ENCODE measurements at places on chromosomes 1 and 21.

- no peak for DNase-seq
These were observed 464.5 kb upstream of the RGS18 start for GRCh38 chr1:191693797-191694196.

DNA sequence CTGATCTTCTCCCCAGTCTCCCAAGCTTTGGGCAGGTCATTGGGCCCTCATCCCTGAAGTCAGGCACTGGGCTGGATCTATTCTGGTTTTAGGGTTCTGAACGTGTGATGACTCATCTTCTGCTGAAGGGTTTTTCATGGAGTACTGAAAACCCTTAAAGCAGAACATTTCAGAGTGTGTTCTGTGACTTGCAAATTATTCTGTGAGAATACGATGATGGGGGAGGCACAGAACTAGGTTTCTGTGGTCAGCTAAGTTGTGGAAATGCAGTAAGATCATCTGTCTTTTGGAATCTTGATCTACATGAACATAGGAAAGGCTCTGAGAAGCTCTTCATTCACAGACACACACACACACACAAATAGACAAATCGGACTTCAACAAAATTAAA lies 46.2 kb downstream of the NAV1 start:
- DNase-seq: no peak

- no peak for DNase-seq
These were observed 73.8 kb downstream of the ERG start for GRCh38 chr21:38424305-38425019.

- peak; percentile 46 for DNase-seq
These were observed at the start of gene TTC34 for GRCh38 chr1:2801535-2802291. Gene TTC34, minus strand, starts transcription at chr1:2801693. Its CDS starts 866 bp downstream, at chr1:2800827.

GRCh38 chr1:15128077-15128476 lies 25.5 kb upstream of the TMEM51 start:
- no peak for DNase-seq

- no peak for DNase-seq
These were observed 87.4 kb downstream of the GREM2 start for GRCh38 chr1:240524356-240525069.

DNA sequence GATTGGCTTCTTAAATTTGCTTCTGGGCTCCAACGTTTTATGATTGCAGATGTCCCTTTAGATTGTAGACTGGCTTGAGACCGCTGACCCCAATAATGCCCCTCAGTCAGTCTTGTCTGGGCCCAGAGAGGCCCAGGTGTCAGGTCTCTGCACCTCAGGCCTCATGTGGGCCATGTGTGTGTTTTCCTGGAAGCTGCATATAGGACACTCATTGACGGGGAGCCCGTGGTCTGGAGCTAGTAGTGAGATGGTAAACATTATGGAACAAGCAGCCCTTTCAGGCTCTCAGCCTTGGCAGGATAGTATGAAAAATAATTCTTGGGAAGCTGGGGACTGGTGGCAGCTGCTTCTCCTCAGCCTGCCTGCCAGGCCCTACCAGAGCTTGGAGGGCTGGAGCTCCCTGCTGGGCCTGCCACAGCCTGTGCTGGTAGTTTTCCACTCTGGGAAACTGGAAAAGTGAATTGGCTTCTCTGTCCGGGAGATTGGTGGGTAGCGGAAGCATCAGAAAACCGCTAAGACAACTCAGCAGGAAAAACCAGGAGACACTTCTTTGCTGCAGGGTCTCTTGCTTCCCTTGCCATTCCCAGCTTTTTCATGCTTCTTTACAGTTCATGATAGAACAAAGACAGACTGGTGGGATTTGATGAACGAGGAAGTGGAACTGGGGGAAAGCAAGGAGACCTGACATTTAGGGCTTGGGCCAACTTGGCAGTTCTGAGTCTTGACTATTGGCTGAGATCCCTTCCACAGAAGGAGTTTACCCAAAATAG lies 57.8 kb upstream of the HSD17B7 start:
- DNase-seq: no peak

GRCh38 chr1:100308777-100309176 lies 42.8 kb downstream of the RTCA start:
- DNase-seq: no peak

- no peak for DNase-seq
These were observed 3.8 kb upstream of the CACYBP start for GRCh38 chr1:174995916-174996315.

DNA sequence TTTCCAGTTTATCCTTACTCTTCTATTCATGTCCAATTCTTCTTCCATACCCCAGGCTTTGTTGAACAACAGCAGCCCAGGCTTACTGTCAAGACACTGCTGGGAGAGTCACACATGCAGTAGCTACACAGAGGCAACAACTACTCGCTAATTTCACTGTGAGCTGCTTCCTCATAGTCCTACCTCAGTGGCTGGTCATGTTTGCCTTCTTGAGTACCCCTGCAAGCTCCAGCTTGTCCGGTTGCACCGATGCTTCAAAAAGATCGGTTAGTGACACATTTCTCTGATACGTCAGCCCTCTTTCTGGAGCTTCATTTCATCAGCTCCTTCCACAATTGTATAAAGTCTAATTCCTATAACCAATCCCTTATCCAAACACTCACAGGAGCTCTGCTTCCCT lies 246.7 kb upstream of the NFIA start:
- DNase-seq: no peak

GRCh38 chr1:24898909-24899439 lies 31.1 kb downstream of the RUNX3 start:
- DNase-seq: no peak

DNA sequence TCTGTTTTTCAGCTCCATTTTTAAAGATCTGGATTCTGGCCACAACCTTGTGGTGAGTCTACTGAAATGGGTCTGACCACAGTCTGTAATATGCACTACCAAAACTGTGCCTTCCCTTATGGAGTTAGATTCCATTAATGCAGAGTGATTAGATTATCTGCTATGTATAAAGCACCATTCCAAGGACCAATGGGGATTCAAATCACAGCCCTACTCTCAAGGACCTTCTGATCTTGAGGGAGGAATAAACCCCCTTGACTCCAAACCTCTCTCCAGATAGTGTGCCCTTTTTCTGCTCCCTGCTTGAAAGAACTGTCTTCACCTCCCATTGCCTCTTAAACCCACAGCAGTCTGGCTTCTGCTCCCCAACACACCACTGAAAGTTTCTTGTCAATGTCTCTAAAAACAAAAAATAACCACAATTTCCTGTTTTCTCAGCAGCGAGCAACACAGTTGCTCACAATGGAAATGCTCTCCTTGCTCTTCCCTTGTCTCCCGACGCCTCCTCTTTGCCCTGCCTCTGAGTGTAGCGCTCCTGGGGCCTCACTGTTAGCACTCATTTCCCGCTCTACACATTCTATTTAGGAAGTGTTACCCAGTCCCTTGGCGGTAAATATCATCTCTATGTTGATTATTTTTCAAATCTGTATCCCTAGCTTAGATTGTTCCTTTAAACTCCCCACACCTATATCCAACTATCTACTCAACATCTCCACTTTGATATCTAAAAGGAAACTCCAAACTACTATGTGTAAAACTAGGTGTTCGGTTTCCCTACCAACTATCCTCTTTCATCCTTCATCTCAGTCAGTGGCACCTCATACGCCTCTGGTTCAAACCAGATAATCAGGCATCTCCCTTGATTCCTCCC lies 13.6 kb downstream of the PCNX2 start:
- no peak for DNase-seq

DNA sequence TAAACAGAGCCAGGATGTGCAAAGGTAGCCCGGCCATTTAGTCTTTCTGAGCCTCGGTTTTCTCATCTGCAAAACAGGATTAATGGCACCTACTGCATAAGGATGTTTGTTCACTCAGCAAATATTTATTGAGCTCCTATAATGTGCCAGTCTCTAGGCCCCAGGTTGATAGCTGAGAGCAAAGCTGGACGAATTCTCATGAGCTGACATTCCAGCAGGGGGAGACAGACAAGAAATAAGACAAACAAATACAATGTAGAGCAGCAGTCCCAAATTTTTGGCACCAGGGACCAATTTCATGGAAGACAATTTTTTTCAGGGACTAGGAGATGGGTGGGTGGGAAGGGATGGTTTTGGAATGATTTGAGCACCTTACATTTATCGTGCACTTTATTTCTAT lies 74.3 kb upstream of the PAX7 start:
- no peak for DNase-seq

DNA sequence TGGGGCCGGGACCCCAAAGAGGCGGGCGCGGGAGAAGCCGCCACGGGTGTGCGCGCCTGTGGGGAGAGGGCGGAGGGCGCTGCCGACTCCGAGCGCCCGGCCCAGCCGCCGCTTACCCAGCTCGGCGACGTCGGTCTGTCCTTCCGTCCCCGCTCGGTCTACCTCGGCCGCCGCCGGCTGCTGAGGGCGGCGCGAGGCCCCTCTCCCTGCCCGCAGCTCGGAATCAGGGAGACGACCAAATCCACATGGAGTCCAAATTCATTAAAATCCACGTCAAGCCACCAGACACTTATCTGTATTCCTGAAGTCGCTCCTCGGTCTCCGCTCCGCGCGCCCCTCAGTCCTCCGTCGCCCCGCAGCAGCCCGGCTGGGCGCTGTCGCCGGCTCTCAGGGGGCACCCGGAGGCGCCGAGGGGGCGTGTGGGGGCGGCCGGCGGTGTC lies 637 bp downstream of the PLXNA2 start:
- peak; percentile 4 for DNase-seq

GRCh38 chr21:15221799-15222386 lies 157.1 kb upstream of the NRIP1 start:
- no peak for DNase-seq

- DNase-seq: no peak
These were observed 14.6 kb downstream of the PYCR2 start for GRCh38 chr1:225909477-225909876.

DNA sequence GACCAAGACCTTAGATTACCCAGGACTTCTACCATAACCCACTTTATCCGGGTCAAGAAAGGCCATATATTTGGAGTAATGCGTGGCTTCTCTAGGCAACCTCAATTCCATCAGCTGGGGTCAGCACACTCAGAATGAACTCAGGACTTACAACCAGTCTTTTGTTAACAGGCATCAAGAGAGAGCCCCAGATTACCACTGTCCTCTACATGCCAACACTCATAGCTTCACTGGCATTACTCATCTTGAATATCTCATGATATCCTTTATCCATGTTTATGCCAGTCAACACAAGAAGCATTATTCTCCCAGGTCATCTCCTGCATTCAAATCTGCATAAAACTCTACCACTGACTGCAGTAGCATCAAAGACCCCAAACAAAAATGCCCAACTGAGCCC lies 6.6 kb upstream of the FCGR2A start:
- no peak for DNase-seq

DNA sequence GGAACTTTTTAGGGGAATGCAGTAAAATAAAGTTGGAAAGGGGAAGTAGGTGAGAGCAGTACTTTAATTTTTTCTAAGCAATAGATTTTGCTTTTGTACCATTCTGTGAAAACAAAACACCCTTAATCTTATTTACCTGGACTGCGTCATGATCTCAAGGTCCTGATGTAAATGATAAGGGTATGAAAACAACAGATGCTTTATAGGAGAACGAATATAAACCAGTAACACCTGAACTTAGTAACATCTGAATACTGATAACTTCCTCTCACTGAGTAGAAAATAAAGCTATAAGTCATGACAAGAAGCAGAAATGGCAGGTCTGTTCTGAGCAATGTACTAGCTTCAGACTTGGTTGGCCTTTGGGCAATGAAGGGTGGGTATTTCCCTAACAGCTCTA lies 77.7 kb downstream of the GDAP2 start:
- DNase-seq: no peak

GRCh38 chr1:1298861-1299685 lies 8.7 kb downstream of the ACAP3 start:
- DNase-seq: no peak
